ENCODE measurements at places on chromosomes 11 and 22.

- peak; percentile 80 for DNase-seq
These were observed 36.1 kb upstream of the ADSL start for GRCh38 chr22:40310081-40310767.

DNA sequence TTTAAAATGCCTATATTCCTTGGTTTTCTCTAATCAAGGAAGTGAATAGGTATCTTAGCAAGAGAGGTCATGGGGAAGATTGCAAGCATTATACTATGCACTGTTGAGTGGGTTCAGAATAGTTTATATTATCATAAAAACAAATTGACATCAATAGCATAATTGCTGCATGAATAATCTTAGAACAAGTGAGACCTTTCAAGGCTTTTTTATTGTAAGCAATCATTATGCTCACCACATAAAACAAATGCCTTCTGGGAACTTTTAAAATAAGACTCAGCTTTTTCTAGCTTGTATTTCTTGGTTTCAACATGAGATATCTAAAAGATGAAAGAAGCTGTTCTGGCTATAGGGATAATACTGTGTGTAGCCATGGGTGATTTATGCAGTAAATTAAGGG is 135.6 kb upstream of the ZC3H12C start:
- DNase-seq, result no peak

- DNase-seq, result no peak
These were observed 44.7 kb upstream of the WEE1 start for GRCh38 chr11:9528573-9529333.

GRCh38 chr11:16058671-16059070 is 297.7 kb downstream of the SOX6 start:
- no peak for DNase-seq

DNA sequence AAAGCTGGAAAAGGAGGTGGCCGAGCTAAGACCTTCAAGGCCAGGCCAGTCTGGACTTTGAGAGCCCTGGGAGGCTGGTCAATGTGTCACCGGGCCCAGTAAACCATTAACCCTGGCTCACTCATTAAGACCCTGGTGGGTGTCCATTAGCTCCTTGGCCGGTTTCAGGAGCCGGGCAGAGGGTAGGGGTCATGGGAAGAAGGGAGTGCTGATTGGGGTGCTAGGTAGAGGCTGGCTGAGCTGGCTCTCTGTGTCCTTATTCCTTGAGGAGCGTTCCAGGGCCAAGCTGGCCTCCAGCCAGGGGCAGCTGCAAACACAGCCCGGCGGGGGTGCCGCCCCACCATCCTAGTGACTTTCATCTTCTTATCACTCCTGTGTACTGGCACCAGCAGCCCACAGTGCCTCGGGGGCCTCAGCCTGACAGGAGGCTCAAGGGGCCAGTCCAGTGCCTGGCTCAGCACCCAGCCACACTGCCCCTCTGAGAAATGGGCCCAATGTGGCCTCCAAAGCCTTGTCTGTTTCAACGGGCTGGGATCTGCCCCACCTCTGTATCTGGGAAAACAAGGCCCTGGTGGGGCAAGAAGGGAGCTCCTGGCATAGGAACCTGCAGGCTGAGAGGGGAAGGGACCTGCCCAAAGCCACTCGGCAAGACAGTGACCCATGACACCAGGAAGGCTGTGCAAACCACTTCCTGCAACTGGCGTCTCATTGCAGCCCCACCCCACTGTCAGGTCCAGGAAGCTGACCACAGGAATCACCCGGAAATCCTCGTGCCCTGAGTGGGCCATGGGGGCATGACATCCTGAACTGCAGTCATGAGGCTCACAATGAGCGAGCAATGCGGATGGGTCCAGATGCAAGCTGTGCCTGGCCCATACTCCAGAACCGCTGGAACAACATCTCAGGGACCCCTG is 15.1 kb upstream of the RGL4 start:
- peak; percentile 75 for DNase-seq

DNA sequence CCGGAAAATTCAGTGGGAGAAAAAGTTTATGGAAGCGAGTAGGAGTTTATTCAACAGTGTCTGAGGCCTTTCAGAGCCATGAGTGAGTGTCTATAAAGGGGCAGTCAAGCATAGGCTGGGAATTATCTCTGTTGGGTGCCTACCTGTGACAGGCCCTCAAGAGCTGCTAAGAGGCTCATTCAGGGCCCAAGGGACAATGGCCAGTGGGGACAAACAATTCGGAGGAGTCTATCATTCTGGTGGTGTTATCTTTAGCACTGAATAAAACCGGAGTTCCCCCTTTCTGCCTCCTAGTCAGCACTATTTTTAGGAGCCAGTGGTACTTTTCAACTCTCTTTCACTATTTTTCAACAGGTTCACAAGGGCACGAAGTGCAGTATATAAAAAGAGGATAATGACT is 89.5 kb upstream of the HTATIP2 start:
- no peak for DNase-seq

DNA sequence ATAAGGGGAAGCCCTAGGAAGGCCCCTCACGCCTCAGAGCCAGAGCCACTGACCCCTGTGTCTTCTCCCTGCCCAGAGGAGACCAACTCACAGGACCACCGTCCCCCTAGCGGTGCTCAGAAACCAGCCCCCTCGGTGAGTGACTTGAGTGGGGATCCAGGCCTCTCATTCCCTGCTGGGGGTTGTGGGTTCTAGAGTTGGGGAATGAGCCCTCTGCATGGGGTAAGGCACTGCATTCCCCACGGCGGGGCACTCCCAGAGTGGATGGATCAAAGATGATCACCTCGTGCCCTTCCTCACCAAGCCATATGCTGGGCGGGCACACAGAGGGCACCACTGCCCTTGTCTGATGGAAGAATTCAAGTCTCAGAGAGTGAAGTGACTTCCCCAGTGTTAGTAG is 39.7 kb downstream of the ZC3H7B start:
- no peak for DNase-seq

DNA sequence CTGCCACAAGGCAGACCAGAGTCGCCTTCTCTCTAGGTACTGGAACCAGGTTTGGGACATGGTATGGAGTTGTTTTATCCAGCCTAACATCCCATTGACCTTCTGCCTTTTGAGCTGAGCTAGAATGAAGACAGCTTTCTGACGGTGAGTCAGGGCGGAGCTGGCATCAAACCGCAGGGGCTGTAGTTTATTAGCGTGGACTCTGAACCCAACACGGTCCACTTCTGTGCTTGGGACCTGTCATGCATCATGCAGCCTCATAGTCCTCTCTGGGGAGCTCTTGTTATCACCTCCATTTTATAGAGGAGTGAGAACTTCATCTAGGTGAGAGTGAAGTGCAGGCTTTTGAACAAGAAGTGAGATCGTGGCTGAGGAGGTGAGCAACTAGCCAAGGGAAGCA is 8.3 kb downstream of the GAL3ST1 start:
- DNase-seq, result no peak

- peak; percentile 81 for DNase-seq
These were observed 19.1 kb upstream of the XBP1 start for GRCh38 chr22:28819253-28820096.

DNA sequence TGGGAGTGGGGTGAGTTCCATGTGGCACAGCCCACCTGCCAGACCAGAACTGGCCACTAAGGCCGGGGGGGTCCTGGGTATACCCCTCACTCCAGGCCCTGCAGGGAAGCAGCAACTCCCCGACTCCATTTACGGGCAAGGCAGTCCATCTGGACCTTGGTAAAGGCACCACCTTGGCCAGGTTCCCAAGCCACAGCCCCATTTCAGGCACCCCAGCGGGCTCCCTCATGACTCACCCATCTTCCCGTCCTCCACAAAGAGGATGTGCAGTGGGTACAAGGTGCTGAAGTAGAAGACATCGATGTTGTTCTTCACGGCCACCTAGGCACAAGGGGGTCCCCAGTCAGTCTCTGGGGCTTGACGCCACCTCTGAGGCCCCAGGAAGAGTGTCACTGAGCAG is 15.7 kb upstream of the RASL10A start:
- DNase-seq, result no peak

GRCh38 chr22:49133541-49133940 is 694.1 kb downstream of the BRD1 start:
- no peak for DNase-seq

GRCh38 chr11:120932305-120932915 is 91.5 kb upstream of the TBCEL start:
- DNase-seq, result no peak

DNA sequence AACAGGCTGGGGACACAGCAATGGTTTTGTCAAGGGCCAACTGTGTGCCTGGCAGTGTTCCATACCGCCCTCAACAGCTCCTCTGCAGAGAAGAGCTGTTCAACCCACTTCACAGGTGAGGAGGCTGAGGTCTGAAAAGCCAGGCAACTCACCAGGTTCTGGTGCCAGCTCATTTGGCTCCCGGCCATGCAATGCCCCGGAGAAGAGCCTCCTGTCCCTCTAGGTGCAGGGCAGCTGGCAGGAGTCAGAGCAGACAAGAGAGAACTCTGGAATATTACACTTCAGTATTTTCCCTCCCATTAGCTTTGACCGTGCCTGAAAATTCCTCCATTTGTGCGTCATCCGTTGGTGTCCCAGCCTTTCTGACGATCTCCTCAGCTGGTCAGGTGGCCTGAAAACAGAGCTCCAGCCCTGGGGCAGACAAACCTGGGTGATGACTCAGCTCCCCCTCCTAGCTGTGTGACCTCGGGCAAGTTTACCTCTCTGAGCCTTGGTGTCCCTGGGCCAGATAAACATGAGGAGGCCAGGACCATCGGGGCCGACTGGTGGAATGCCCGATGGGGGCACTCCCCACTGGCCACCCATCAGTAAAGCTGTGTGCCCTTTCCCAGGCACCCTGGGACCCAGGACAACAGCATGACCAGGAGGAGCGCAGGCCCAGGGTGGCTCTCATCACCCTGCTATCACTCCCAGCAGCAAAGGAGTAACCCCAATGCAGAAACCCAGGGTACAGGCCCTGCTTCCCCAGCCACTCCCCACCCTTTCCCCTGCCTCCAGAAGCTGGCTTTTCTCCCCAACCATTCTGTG is 9.6 kb upstream of the C1QTNF6 start:
- DNase-seq, result peak; percentile 44

DNA sequence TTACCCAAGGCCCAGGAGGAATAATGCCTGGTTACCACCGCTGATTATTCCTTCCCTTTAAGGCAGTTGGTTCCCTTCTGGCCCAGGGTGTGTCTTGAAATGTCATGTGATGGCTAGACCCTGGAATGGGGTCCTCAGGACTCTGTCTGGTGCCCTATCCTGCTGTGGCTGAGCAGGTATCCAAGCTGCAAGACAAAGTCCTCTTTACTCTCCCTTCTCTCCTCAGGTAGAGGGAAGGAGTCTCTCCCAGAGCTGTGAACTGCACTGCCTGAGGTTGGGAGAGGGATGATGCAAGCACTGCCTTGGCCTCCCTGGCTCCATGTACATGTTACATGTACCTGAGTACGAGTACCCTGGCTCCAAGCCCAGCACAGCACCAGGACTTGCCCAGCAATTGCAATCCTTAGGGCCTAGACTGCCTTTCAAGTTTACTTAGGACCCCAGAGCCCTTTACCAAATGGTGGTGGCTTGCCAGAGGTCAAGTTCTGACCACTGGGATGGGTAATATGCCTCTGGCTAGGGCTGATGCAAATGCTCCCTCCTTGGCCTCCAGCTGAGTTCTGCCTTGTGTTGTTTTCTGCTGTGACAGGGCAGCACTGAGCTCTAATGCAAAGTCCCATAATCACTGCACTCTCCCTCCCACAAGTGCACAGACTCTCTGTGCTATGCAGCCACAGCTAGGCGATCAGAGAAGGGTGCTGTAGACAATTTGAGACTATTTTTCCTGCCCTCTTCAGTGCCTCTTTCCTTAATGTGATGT is 20.7 kb upstream of the AQP11 start:
- DNase-seq, result no peak

GRCh38 chr11:119859684-119860083 is 130.7 kb upstream of the NECTIN1 start:
- no peak for DNase-seq

DNA sequence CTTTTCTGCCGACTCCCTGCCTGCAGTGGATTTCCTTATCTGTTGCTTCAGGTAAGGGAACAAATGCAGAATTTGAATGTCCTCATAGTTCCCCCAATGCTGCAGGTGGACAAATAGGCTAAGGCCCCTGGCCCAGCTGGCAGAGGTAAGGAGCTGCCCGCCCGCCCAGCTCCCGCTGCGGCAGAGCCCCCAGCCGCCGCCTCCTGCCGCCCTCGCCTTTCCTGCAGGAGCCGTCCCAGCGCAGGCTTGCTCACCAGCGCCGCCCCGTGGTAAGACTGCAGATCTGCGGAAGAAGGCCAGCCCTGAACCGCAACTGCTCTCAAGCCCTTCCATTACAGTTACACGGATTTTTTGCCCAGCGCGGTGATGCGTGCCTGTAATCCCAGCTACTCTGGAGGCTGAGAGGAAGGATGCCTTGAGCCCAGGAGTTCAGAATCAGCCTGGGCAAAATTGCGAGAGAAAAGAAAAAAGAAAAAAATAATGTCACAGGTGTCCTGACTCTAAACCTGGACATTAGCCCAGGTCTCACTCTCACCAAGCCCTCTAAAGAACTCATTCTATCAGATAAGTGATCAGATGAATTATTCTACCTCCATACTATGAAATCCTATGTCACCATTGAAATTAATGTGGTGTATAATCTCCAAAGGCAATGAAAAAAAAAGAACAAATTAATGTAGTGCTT is 51.2 kb upstream of the EMID1 start:
- DNase-seq, result peak; percentile 79

- DNase-seq, result no peak
These were observed 777.6 kb downstream of the TBC1D22A start for GRCh38 chr22:47540011-47540410.

- DNase-seq, result peak; percentile 99
These were observed 389 bp upstream of the HSPA8 start for GRCh38 chr11:123062158-123062891.

- no peak for DNase-seq
These were observed 700 bp downstream of the TTC17 start for GRCh38 chr11:43359422-43359818.

- no peak for DNase-seq
These were observed 38.7 kb downstream of the TMEM45B start for GRCh38 chr11:129854232-129854805.

DNA sequence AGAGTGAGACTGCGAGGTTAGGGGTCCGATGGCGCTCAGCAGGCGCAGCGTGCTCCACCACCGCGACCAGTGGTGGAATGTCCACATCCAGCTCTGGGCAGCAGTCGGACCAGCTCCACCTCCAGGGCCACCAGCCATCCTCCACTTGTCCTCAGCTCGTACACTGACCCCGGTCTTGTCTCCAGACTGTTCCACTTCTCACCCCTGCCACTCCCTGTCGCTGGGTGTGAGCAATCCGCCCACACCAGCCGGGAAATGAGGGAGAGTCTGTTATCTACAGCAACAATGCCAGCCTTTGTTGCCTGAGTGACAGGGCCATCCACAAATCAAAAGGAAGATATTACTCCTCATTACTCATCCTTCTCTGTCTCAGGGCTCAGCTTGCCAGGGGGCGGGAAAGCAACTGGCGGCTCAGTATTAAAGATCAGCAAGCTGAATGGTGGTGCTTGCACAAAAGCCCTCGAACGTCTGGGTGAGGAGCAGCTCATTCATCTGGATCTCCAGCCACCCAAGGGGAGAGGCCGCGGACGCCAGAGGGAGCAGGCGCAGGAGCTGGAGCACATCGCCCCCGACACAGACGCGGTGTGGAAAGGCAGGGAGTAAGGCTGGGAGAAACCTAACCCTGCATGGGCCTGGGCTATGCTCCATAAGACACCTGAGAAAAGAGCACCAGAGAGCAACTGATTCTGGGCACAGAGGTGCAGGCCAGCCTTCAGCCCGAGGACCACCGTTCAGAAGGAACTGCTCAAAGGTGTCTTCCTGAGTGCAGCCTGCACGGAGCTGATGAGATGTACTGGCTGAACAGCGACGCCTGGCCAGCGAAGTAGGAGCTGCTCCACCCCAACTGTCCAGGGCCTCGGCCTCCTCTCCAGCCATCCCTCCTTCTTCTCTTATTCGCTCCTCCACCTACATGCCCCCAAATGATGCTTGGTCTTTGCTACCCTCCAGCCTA is 21.9 kb downstream of the IGSF9B start:
- DNase-seq, result peak; percentile 76

GRCh38 chr11:76761718-76762355 is 21.3 kb upstream of the TSKU start:
- DNase-seq, result no peak
